SIG-M5 (cell line): ENCODE measurements at places on chromosomes 4 and X.

- DNase-seq = no peak
These were observed 22.8 kb downstream of the NDST4 start for GRCh38 chr4:115090483-115091075.

GRCh38 chr4:169952236-169953002 is 73.8 kb downstream of the MFAP3L start:
- no peak for DNase-seq

DNA sequence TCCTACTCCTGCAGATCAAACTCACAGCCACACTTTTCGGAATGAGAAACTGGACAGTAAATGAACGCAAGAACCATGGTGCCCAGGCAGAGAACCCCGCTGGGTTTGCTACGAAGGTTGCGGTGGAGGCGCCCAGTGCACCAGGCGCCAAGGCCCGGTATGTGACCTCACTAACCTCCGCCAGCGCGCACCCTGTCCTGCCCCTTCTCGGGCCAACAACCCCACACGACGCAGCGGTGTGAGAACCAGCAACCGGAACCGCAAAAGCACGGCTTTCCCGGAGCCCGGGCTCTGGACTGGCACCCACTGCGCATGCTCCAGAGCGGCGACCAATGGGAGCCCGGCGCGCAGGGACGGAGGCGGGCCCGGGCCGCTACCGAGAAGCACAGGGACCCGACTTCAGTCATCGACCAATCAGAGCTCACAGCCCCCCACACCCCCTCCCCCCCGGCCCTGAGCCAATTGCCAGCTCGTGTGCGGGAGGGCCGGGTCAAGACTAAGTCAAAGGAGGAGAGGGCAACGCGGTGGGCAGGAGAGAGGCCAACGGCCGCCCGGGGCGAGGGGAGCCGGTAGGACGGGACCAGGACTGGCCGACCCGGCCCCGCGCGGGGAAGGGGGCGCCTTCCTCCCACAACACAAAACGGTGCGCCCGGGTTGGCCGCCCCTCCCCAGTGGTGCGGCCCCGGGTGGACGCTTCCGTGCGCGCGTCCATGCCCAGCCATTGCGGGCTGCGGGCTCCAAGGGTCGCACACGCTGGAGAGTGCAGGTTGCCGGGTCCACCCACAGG is 7.3 kb upstream of the WAS start:
- DNase-seq = peak; percentile 25

- DNase-seq = no peak
These were observed 131.0 kb downstream of the PDS5A start for GRCh38 chr4:39846705-39847104.

- DNase-seq = no peak
These were observed 276.9 kb upstream of the TACR3 start for GRCh38 chr4:103996637-103997036.

DNA sequence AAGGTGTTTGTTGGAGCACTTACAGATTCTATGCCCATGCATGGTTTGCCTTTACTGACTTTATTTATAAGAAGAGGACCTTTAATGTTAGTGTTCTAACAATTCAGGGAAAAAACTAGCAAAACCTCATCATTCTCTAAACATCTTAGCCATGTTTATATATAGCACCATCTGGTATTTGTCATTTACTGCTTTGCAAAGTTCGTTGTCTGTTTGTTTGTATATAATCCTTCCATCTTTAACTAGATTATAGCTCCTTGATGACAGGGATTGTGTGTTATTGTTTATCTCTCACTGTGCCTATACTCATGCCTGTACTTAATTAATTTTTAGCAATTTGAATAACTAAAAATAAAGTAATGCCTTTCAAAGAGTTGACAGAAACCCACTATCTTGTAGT is 170.6 kb upstream of the PACRGL start:
- DNase-seq = no peak

DNA sequence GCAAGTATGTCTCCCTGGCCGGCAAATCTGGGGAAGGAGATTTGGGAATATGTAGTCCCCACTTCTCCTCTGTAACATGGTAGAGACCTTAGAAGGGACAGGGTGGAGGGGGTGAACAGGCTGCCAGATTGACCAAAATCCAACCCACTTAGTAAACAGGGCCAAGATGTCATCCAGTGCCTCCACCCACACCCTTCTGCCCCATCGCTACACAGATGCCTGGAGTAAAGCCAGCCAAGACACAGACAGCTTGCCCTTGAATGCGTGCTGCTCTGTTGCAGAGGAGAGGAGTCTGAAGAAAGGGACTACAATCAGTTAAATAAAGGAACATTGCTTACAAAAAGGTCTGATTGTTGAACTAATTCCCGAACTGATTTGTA is 160.1 kb upstream of the LDB2 start:
- no peak for DNase-seq

DNA sequence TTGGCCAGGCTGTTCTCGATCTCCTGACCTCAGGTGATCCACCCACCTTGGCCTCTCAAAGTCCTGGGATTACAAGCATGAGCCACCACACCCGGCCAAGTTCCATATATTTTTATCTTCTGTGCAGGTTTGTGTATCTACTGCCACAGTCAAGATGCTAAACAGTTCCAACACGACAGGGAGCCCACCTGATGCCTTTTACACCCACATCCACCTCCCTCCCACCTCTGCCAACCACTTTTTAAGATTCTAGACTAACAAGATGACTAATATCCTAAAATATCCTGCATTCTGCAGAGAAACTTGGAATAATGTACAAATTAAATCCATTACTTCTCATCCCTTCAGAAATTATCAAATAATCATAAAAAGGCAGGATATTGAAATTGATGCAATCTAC is 19.3 kb upstream of the RPL34 start:
- no peak for DNase-seq

GRCh38 chrX:56783996-56784620 is 55.1 kb downstream of the NBDY start:
- DNase-seq = no peak

DNA sequence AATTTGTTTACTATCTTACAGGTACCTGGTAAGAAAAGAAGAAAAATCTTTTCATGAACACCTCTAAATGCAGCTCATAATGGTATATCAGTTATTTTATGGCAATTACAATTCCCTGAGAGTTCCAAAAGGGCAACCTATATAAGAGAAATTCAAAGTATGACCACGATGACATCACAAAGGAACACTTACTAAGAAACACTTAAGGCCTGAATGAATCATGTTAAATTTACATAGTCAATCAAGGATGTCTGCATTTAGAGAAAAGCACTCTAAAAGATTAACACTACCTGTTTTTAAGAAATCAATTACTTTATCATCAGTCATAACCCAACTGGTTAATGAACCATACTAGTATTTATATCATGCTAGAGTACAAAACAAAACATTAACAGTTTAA is 63.9 kb downstream of the LCORL start:
- DNase-seq = no peak

- no peak for DNase-seq
These were observed 700.7 kb downstream of the PCDH18 start for GRCh38 chr4:136831553-136831952.

GRCh38 chr4:27094783-27095182 is 234.1 kb downstream of the STIM2 start:
- no peak for DNase-seq

DNA sequence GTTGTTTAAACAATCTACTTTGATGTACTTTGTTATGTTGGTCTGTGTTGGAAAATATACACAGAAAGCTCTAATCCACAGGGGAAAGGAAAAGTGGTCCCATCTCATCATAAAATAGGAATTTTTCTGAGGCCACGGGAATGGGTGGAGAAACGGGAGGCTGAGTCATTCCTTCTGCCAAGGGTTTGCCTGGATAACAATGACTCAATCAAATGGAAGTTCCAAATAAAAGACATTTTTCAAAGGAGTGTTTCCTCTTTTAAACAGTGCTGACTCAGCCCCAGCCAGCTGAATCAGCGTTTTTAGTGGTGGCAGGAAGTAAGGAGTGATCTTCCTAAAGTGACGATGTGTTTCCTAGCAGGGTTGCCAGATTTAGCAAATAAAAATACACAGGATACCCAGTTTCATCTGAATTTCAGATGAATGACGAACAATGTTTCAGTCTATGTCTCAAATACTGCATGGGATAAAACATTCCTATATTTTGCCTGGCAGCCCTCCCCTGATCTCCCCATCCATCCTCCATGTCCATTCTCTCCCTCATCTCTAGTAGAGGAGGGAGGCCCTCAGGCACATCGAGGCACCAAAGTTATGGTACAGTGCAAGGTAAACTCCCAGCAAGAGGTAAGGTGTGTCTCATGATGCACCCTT is 345.4 kb upstream of the GATB start:
- DNase-seq = no peak

GRCh38 chrX:140342410-140342809 is 162.5 kb downstream of the SOX3 start:
- DNase-seq = no peak

- DNase-seq = no peak
These were observed 14.6 kb downstream of the RAB9B start for GRCh38 chrX:103817502-103817901.

DNA sequence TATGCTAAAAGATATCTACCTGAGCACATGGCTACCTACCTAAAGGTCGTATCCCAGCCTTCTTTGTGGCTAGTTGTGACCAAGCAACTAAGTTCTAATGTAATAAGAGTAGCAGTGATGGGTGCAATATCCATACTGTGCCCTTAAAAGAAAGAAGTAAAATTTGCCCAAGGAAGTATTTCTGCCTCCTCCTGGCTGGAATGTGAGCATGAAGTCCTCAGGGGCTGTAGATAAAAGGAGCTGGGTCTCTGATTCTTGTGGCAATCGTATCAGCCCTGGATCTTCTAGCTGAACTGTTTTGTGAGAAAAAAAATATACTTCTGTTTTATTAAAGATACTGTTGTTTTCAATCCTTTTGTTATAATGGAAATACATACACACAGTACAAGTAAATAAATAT is 217.4 kb downstream of the GPAT3 start:
- no peak for DNase-seq

DNA sequence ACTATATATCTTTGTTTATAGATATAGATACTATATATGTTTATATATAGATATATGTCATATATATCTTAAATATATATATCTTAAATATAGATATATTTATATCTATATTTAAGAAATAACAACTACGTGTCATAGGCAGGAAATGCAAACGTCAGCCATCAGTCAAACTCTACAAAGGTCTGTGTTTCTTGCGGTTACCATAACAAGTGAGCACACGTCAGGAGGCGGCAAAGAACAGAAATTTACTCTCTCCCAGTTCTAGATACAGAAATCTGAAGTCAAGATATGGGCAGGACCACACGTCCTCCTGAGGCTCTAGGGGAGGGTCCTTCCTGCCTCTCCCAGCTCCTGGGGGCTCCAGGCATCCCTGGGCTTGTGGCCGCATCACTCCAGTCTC is 6.5 kb downstream of the PLCXD1 start:
- no peak for DNase-seq

DNA sequence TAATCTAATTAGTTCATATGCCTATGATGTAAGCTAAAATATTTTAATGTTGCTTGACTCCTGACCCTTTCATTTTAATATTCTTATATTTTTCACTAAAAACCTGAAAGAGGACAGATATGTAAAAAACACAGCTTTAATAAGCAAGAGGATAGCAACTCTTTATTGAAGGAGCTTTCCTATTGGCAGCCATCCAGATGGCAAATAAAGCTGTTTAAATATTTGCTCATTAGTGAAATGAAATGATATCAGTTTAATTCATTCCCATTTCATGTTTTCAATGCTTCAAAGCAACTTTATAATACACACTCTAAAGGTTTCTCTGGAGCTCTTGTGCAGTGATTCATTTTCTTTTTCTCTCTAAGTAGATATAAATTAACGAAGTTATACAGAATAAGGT is 473.4 kb downstream of the PCDH7 start:
- no peak for DNase-seq

GRCh38 chr4:12071316-12071715 is 642.6 kb upstream of the HS3ST1 start:
- DNase-seq = no peak

DNA sequence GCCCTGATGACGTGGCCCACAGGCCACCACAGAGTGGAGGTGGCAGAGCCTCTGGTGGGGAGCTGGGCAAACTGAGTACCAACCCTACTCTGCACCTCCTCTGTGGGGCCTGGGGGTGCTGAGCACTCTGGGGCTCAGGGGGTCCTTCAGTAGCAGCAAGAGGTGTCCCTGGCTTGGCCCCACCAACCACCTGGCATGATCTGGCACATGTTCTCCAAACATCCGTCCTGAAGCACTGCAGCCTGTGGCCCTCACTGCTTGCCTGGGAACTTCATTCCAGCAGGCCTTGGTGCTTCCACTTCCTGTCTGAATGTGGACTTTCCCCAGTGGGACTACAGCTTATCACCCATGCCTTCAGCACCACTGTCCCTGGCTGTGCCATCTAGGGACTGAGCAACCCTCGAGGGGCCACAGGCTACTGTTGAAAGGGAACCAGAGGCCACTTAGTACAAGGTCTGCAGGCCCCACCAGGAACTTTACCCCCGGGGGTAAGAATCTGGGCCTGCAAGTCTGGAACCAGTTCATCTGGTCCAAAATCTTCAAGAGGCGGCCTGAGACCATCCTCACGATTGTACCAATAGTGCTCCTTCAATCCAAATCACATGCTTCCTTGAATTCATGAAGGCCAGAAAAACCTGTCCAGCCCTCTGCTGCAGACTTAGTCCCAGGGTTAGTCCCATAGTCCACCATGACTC is 13.2 kb downstream of the TNIP2 start:
- no peak for DNase-seq

- no peak for DNase-seq
These were observed 73.8 kb upstream of the MXD4 start for GRCh38 chr4:2335729-2336101.

GRCh38 chr4:79235095-79235494 is 90.8 kb downstream of the NAA11 start:
- no peak for DNase-seq

DNA sequence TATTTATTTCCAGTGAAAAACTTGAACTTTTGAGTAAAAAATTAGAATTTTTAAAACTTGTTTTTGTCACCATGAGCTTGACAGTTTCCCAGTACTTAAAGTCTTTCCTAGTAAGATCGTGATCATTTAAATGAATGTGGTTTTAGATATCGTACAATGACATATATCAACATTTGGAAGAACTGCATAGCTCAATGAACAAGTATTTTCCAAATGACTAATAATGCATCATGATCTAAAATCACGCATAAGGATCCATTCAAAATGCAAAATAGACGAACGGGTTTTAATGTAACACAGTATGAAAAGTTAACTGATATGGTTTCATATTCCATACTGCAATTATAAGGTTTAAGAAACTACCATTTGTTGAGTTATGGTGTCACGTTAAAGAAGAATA is 4.1 kb upstream of the NDNF start:
- no peak for DNase-seq

- DNase-seq = no peak
These were observed 421.4 kb upstream of the DIPK2B start for GRCh38 chrX:45622042-45622423.

GRCh38 chrX:150313514-150313913 is 49.6 kb upstream of the MAMLD1 start:
- no peak for DNase-seq

- DNase-seq = no peak
These were observed 493.8 kb downstream of the FAT4 start for GRCh38 chr4:125808570-125808969.

DNA sequence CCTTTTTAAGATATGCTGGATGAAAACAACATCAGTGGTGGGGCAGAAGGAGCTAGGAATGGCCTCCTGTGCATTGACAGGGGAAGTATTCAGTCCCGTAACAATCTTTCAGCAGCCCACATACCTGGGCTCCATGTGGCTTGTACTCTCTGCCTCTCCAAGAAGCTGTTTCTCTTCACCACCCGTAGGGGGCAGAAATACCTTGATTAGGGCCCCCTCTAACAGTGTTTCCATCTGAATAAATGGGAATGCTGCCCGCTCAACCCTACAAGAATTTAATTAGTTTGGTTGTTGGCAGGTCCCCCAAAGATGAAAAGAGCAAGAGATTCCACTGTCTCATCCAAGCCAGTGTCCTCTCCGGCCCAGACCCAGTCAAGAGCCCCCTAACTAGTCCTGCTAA is 155.2 kb downstream of the SMIM20 start:
- DNase-seq = no peak
